ENCODE measurements at places on chromosomes 7 and 10. TPM values are rescaled to one million over a fixed set of nuclear protein-coding genes. Genes with fewer than 3 reads are reported as not detected.

SCD gene
- total RNA-seq = 1.1 TPM

ENTPD1 gene
- total RNA-seq = 0.89 TPM

TPK1 gene
- 21.2 TPM for total RNA-seq

SPDYE3 gene
- not detected for total RNA-seq

TMEM225B gene
- not detected for total RNA-seq

LOXL4 gene
- not detected for total RNA-seq

NRCAM gene
- total RNA-seq = not detected

UNC5B gene
- total RNA-seq = 0.08 TPM

FOXI2 gene
- not detected for total RNA-seq

TMEM130 gene
- not detected for total RNA-seq

GRCh38 chr10:43229208-43230061 is 37.4 kb downstream of the RASGEF1A start:
- DNase-seq = no peak

GRCh38 chr7:36604806-36605205 is 119.5 kb downstream of the AOAH start:
- no peak for DNase-seq

DNA sequence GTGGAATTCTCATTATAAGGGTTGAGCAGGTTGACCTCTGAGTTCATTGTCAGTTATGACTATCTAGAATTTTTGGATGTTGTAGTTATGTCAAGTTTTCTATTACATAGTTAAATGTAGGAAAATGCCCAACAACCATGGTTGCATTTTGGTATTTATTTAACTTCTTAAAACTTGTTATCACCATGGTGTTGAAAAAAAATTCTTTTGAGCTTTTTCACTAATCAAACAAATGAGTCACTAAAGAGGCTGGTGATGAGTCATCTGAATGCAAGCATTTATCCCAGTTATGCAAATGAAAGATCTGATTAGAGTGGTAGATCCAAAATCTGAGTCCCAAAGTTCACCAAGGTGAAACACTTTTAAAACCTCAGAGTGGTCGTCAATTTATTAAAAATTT is 624.7 kb upstream of the IGFBP3 start:
- DNase-seq = no peak

DNA sequence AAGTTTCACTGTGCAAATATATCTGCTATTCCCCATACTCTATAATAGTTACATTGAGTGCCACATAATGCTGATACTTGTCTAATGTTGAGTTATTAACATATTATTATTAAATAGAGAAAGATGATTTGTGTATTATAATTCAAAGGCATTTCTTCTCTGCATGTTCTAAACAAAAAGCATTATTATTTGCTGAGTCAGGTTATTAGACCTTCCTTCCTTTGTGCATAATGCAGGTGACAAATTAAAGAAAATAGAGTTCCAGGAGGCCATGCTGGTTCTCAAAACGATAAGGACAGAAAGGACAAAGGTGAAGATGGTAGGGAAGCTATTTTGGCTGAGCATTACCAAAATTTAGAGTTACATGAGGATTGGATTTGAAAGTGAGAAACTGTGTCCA is 85.4 kb upstream of the CYP2C9 start:
- DNase-seq = no peak

DNA sequence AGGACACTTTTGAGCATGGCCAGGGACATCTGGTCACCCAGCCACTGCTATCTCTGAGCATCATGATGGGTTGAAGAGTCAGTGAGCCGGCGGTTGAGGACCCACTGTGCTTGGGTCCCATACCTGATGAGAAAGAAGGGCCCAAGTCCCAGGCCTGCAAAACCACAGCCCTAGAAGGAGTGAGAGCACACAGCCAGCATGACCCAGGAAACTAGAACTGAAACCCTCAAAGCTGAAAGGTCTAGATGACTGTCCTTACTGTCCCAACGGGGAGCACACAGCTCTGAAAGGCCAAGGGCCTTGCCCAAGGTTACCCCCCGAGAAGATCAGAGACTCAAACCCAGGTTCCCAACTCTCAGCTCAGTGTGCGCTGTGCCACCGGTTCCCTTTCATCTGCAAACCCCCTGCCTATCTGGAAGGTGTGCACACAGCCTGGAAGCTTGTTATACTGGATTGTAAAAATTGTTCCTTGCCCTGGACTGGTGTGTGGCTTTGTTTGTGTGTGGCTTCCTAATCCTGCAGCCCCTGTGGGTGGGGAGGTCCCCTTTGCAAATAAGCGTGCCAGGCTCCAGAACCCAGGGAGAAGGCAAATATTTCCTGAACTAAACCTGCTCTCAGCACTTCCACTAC is 22.6 kb upstream of the PSAP start:
- DNase-seq = no peak

DNA sequence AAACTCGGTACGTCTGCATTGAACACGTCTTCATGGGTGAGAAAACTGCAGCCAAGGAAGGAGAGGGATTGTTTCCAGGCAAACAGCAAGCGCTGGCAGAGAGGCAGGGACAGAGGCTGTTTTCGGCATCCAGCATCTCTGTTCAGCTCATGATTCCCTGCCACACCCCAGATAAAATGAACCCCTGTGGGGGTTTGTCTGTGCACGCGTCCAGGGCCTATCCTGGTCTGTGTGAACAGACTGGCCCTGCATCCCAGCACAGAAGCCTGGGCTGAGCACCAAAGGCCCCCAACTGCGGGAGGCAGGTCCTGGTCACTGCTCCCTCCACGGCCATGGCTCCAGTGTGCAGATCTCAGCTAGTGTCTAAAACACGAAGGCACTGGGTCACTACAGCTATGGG is 83.3 kb upstream of the FAM20C start:
- no peak for DNase-seq

DNA sequence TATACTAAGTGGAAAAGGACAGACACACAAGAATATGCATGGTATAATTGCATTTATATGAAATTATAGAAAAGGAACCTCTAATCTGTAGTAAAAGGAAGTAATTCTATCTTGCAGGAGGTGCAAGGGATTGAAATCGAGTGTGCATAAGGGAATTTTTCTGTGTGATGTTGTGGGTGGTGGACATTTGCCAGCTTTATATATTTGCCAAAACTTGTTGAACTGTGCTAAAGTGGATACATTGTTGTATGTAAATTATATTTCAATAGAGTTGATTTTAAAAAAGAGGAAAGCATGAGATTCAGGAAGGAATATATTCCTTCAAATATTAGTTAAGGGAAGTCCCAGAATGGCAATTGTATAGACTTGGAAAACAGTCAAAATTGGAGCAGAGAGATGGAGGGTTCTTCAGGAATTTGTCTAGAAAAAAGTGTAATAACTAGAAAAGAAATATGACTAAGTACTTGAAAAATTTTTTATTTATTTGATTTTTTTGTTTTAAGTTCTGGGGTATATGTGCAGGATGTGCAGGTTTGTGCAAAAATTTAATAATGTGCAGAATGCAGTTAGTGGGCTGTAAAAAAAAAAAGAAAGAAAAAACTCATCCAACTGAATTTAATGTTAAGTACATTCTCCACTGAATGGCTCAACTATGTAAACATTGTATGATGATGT is 96.1 kb downstream of the ARL4A start:
- no peak for DNase-seq

- no peak for DNase-seq
Observed at GRCh38 chr10:3963191-3963673, 178.2 kb upstream of the KLF6 start.

DNA sequence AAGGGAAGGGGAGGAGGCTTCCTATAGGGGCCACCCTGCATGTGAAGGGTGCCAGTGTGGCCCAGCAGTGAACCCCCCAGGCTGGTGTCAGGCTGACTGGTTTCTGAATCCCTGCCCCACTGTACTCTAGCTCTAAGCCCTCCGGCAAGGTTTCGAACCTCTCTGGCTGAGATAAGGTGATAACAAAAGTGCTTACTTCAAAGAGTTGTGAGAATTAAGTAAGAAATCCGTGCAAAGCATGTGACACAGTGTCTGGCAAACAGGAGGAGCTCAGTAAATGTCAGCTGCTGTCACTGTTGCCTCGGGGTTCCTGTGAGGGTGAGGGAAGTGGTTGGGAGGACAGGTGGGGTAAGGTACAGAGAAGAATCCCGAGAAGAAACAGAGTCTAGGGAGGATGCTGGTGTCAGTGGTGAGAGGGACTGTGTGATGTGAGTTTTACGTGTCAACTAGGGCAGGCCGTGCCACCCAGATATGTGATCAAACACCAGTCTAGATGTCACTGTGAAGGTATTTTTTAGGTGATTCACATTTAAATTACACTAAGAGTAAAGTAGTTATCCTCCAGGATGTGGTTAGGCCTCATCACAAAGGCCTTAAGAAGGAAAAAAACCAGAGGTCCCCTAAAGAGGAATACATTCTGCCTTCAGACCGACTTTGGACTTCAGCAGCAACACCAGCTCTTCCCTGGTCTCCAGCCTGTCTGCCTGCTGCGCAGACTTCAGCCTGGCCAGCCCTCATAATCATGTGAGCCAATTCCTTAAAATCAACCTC is 64.4 kb downstream of the BPGM start:
- DNase-seq = peak; percentile 88

DNA sequence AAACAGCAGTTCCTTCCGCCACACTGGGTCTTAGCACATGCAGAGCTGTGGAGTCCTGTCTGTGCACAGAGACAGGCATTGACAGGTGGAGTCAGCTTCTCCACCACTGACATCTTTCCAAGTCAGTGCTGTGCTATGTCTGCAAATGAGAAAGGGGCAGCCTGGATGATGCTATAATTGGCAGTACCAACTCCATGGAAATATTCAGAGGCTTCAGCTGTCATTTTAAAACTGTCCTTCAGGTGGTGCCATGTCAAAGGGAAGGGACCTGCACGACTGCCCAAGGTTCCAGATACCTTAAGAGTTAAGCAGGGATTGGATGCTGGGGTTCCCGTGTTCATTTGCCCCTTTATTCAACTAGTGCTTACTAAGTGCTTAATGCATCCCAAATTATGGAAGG is 258.0 kb upstream of the PRKCQ start:
- peak; percentile 11 for DNase-seq

DNA sequence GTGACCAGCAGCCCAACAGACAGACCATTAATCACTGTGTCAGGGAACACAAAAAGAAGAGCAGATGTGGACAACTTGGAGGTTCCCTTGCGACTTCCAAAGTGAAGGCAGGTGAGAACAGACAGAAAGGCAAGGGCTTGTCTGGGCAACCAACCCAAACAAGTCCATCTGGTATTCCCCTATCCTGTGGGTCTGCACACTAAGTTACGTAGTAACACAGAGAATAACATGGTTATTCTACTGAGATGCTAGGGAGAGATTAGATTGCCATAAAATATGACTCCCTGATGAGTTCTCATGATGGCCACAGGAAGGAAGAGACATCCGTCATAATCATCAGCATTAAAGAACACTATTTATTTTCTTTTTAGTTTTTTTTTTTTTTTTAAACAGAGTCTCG is 252.2 kb downstream of the CALN1 start:
- DNase-seq = no peak

- no peak for DNase-seq
Observed at GRCh38 chr7:4406288-4407058, 275.6 kb upstream of the FOXK1 start.

DNA sequence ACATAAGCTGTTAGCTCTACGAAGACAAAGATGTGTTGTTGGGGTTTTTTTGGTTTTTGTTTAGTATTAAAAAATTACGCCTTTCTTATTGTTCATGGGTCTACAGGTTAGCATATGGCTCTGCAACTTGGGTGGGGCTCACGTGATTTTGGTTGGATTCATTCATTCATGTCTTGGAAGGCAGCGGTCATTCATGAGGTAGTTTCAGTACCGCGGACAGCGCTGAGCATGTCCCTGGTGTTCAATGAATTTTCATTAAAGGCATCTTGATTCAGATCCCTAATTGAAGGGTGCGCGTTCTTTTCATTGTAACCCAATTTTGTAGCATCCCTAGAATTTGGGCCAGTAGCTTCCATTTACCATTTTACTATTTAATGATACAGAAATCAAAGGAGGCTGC is 42.9 kb upstream of the TCERG1L start:
- no peak for DNase-seq

- no peak for DNase-seq
Observed at GRCh38 chr7:8360564-8361153, 72.8 kb upstream of the NXPH1 start.

DNA sequence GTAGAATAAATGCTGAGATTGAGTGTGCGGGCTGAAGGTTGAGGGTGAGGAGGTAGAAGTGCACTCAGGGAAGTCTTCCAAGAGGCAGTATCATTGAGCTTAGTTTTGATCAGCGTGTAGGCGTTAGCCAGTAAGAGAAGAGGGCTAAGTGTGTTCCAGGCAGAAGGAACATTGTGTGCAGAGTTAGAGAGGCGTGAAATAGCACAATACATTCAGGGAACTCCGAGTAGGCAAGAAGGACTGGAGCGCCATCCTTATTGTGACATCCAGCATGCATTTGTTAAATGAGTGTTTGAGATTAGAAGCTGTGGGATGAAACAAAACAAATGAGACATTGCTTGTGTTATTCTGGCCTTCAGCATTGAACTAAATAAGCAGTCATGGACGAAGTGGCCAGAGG is 140.9 kb upstream of the MKLN1 start:
- no peak for DNase-seq

DNA sequence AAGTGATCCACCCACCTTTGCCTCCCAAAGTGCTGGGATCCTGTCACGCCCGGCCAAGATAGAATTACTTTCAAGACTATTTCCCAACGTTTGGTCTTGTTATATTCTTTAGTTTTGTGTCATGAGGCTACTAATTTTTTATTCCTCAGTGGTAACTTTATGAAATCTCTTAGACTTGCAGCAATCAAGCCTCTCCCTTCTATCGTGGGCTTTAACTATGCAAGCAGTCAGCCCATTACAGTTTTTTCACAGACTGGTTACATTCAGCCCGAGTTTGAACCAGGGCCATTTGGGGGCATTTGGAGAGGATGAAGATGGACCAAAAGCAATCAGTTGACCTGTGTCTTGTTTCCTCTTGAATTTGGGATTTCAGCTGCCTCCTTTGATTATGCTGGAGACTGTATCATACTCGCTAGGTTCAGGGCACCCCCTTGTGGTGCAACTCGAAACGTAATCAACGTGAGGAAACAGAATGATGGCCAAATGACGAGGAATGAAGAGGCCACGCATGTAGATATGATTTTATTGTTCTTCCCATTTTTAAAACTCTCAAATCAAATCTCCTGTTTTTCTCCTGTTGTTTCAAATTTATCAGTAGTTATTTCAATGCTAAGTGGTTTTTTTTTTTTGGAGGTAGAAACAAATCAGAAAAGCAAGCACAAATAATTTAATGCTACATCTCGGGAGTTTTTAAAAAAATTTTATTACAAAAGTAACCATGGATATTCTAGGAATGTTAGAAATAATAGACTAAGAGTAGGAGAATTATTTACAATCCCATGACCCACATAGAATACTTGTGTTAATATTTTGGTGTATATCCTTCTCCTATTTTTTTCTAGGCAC is 151.6 kb downstream of the KIAA1217 start:
- DNase-seq = no peak

GRCh38 chr7:1920266-1920681 is 250.2 kb downstream of the ELFN1 start:
- peak; percentile 67 for DNase-seq

DNA sequence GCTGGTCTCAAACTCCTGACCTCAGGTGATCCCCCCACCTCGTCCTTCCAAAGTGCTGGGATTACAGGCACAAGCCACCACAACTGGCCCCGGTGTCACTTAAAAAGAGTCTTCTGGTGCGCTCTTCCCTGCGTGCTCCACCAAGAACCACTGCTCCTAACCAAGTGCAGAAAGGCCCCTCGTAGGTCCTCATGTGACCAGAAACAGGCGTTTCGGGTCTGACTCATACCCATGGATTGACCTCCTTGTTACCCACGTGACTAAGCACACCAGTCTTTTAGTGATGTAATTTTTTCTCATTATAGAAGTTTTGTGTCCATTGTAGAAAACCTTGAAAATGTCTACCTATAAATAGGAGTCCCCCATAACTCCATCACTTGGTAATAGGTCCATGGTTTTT is 13.9 kb downstream of the FKBP6 start:
- no peak for DNase-seq

GRCh38 chr10:11170993-11171851 is 153.6 kb downstream of the CELF2 start:
- DNase-seq = no peak

All from naive thymus-derived CD4-positive, alpha-beta T cell (primary cell).